ENCODE measurements at places on chromosomes 6 and 20. TPM values are rescaled to one million over a fixed set of nuclear protein-coding genes. Genes with fewer than 3 reads are reported as not detected.

Gene CFAP206
- 0.31 TPM for total RNA-seq

Gene ADGRF1
- 0.04 TPM for total RNA-seq

Gene ABHD16B
- total RNA-seq: not detected

Gene MLN
- total RNA-seq: not detected

Gene IL22RA2
- not detected for total RNA-seq

Gene ZNF335
- total RNA-seq: 5.9 TPM

Gene IL17F
- not detected for total RNA-seq

Gene NTSR1
- total RNA-seq: 0.07 TPM

Gene KIFC1
- total RNA-seq: 44.4 TPM

Gene VIP
- total RNA-seq: not detected

Gene SAMD10
- total RNA-seq: not detected

Gene DACT2
- total RNA-seq: 0.06 TPM

Gene SCRT2
- total RNA-seq: 0.04 TPM

Gene C6orf15
- total RNA-seq: 0.07 TPM

Gene GZF1
- 11.1 TPM for total RNA-seq

Gene CRYBG1
- 0.82 TPM for total RNA-seq

Gene OVOL2
- total RNA-seq: 0.35 TPM

Gene EYA4
- total RNA-seq: 7.5 TPM

Gene SCAND1
- total RNA-seq: 93.3 TPM

Gene SNAP25
- total RNA-seq: 15.3 TPM

Gene RAD21L1
- total RNA-seq: not detected

Gene PRRT1
- 0.66 TPM for total RNA-seq

Gene SPATS1
- total RNA-seq: not detected

Gene OPRL1
- 1.5 TPM for total RNA-seq

Gene PAQR8
- total RNA-seq: 1.3 TPM

Gene SPATA2
- 8.9 TPM for total RNA-seq

Gene TBC1D20
- 29.4 TPM for total RNA-seq

Data from A549 treated with dexamethasone at 1 μM for 4 hours (cell line).